Breast epithelium (tissue), 4 donors: ENCODE measurements at places on chromosomes 1 and 21. TPM values are rescaled to one million over a fixed set of nuclear protein-coding genes. Genes with fewer than 3 reads are reported as not detected.

DNA sequence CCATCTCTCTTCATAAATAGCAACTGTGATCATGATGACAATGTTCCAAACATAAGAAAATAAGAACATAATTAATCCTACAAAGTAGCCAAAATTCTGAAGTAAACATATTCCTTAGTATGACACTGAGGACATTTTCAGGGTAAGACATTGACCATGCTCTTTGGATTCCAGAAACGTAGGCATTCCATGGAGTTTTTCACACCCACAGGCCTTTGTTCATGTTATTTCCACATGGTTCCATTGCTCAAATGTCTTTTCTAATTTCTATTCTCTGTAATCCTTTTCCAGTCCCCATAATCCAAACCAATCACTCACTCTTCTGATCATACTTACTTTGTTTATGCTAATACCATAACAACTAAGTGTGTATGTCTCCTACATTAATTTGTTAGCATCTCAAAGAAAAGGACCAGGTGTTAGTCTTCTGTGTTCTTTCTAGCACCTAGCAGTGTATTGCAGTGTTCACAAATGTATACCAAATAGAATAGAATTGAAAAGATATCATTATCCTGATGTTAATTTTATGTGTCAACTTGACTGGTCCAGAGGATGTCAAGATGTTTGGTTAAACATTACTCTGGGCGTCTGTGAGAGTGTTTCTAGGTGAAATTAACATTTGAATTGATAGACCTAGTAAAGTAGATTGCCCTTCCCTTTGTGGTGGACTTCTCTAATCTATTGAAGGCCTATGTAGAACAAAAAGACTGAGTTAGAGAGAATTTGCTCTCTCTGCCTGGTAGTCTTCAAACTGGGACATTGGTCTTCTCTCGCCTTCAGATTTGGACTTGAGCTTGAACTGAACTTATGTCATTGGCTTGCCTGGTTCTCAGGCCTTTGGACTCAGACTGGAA, 516.6 kb downstream of the PTPRC start:
- no peak for DNase-seq

Gene MEX3A
- total RNA-seq: 1.3 TPM

DNA sequence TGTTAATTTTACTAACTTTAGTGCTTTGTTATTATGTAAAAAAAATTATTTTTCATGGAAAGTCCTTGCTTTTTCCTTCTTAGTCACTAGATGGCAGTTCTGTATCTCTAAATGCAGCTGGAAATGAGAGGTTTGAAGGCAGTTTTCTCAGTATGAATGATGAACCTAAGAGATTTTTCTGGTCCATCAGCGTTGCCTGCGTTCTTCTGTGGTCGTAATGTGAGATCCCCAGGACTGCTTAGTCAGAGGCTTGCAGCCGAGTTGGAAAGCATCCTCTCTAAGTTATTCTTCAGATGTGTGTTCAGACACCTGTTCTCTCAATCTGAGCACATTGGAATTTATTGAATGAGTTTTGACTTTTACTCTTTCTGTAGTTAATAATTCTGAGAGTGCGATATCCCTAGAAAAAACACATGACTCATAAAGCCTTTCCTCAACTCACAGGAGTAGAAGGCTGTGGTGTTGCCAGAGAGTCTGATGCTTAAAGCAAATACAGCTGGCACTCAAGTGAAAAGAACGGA, 99.3 kb downstream of the FMN2 start:
- no peak for DNase-seq

DNA sequence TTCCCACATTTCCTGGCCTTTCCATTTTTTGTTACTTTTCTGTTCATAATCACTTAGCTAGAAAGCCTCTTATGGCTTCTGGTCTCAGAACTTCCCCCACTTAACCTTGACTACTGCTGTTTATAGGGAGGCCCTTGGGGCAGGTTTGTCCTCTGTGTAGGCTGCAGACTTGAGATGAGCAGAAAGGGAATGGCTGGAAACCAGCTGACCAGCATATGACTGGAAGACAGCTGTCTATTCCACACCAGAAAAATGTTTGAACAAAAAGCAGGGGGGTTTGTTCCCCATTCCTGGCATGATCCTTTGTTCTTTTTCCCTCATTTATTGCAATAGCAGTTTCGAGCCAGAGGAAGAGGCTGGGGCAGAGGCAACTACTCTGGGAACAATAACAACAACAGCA, 4.9 kb upstream of the SH3D21 start:
- DNase-seq: peak; percentile 12

DNA sequence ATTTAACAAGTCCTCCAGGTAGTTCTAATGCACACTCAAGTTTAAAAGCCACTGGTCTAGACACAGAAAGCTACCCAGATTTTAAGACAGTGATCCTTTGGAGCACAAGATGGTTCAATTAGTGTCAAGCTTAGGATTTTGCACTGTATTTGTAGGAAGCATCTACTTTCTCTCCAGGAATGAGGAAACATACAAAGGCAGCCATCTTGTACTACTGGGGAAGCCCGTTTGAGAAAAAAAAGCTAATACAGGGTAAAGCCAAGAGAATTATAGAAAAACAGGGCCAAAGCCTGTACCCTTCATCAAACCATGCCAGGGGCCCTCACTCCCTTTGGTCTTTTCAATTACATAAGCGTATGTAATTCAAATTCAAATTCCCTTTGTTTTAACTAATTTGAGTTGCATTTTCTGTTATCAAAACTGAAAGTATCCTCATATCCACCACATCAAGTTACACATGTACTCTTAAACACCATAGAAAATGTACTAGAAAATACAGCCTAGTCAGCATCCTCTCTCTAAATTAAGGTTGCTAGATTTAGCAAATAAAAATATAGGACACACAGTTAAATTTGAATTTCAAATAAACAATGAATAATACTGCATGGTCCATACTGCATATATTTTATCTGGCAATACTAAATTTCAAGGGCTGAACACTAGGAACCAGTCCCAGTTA, 17.4 kb downstream of the PIK3R3 start:
- DNase-seq: no peak
